Activated CD4-positive, alpha-beta memory T cell treated with anti-CD3 and anti-CD28 coated beads for 36 hours (primary cell): ENCODE measurements at places on chromosomes 4 and X. TPM values are rescaled to one million over a fixed set of nuclear protein-coding genes. Genes with fewer than 3 reads are reported as not detected.

GRCh38 chr4:130110189-130110588 lies 1014.2 kb downstream of the C4orf33 start:
- no peak for DNase-seq

GRCh38 chrX:53481816-53482465 lies 47.8 kb upstream of the HSD17B10 start:
- peak; percentile 50 for DNase-seq

- DNase-seq, result no peak
These were observed 13.0 kb upstream of the MCF2 start for GRCh38 chrX:139720979-139721378.

DNA sequence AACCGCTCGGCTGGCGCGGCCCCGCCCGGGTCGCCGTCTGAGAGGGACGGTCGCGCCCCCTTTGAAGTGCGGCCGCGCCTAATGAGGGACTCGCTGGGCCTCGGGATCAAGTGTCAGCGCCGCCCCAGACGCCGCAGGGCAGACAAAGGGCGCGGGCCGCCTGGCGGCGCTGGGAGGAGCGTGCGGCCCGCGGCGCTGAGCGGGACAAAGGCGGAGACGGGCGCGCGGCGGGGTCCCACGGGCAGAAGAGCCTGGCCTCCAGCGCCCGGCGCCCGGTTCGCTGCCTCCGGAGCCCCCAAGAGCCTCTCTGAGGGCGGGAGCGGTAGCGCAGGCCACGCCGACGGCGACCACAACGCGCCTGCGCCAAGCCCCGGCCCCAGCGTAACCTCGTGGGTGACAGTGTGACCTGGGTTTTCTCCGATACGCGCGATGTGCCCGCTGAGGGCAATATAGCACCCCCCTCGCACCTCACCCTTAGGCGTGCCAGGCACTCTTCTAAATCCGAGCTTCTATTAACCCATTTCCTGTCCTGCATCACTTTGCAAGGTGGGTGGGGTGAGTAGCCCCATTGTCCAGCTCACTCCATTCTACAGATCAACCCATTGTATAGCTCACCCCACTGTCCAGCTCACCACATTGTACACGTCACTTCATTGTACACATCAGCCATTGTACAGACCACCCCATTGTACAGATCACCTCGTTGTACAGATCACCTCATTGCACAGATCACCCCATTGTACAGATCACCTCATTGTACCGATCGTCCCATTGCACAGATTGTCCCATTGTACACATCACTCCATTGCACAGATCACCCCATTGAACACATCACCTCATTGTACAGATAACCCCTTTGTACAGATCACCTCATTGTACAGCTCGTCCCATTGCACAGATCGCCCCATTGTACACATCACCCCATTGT lies 33.7 kb upstream of the STX18 start:
- peak; percentile 65 for DNase-seq

DNA sequence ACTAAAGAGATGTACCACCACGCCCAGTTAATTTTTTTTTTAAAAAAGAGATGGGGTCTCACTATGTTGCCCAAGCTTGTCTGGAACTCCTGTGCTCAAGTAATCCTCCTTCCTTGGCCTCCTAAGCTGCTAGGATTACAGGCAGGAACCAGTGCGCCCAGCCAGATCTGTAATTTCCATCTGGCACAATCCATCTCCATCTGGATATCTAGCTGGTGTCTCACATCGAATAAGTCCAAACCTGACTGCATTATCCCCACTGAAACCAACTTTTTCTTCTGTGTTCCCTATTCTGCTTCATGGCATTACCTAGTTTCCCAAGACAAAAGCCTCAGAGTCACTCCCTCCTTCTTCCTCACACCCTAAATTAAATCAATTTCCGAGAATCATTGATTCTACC lies 125.8 kb upstream of the TEX13C start:
- DNase-seq, result no peak

- DNase-seq, result no peak
These were observed 155.7 kb downstream of the SNCA start for GRCh38 chr4:89681219-89681618.

DNA sequence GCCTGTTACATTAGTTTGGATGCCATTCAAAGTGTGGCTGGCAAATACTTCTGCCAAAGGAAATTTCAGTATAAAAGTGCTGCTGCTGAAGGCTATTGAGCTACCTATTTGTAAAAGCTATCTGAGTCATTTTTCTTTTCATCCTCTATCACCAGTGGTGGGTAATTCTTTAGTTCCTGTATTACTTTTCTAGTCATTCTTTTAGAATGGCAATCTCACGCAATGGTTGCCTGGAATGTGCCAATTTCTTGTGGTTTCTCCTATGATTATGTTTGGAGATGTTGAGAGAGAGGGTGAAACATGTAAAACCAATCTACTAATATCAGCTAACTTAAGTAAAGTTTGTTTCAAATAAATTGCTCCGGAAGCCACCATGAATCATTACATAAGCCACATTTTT lies 685.0 kb downstream of the RAPGEF2 start:
- no peak for DNase-seq

GRCh38 chr4:3732076-3733028 lies 33.8 kb upstream of the ADRA2C start:
- DNase-seq, result no peak

DNA sequence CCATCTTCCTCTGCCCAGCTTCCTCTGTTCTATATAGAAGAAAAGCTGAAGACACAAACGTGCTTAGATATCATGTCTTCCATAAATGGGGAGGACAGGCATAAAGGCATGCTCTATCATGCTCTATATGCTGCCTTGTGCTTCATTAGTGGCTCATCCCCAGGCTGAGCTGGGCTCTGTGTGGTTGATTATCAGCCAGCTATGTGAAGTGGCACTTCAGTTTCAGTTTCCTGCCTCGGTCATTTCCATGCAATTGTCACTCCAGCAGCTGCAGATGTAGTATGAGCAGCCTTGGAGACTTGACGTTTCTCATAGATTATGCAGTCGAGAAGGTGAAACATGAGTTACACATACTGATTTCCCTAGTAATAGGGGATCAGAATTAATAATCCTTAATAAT lies 106.2 kb downstream of the SYTL5 start:
- DNase-seq, result no peak

GRCh38 chr4:186724864-186725468 lies 1.3 kb upstream of the FAT1 start:
- DNase-seq, result no peak

- no peak for DNase-seq
These were observed 30.2 kb downstream of the ATP8A1 start for GRCh38 chr4:42626629-42627146.

- DNase-seq, result no peak
These were observed 918.7 kb downstream of the FAT4 start for GRCh38 chr4:126233483-126233882.

GRCh38 chrX:46447384-46447783 lies 97.8 kb downstream of the ZNF674 start:
- DNase-seq, result no peak

DNA sequence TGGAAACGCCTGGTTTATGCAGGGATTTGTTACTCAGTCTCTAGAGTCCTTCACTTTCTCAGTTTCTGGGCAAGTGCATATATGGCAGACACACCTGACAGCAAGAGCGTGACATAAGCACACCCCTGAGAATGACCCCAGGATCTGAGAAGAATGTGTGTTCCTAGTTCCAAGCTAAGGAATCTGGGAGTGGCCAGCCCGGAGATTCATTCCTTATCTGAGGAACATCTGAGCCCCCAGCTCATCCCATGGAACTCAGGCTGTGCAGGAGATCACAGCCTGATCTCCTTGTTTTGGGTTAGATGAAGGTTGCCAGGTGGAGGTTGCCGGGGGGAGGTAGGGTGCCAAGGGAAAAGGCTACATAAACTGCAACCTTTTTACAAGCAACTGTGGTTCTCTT lies 23.8 kb upstream of the KIAA0232 start:
- DNase-seq, result no peak

- DNase-seq, result no peak
These were observed 270.8 kb upstream of the FGF13 start for GRCh38 chrX:138982365-138982764.

DNA sequence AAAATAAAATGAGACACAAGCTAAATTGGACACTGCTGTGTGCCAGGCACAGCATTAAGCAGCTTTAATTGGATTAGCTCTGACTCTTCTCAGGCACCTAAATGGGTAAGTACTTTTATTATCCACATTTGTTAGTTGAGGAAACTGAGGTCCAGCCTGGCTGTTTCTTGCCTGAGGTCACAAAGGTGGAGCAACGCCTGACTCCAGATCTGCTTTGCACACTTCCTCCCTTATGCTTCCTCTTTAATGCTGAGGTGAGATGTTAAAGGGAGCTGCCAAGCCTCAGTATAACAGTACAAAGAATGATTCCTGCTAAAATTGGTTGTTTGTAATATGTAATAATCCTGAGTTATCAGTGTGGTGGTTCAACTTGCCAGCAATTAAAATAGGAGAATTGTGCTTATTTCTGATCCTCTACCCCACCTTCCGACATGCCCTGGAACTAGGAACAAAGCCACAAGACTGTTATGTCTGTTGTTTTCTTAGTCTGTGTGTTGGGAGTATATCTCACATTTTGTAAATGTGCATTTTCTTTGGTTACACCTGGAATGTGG lies 74.4 kb downstream of the AFF1 start:
- DNase-seq, result no peak

GRCh38 chrX:71212536-71212935 lies 10.5 kb upstream of the GJB1 start:
- DNase-seq, result no peak

DNA sequence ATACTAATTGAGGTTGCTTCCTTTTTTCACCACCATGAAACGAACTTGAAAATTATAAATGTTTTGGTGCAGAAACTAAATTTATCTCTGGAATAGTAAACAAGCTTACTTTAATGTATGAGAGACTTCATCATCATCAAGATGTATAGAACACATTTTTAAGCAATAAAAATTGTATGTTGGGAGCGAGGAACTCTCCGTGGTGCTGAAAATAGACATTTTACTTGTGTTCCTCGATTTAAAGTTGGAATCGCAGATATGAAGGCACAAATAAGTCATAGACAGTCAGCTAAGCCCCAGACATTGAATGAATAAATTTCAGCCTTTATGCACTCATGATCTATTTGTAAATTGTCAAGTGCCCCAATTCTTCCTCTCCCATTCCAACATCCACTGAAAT lies 310.7 kb downstream of the STK32B start:
- DNase-seq, result no peak

GRCh38 chrX:110125446-110126162 lies 122.7 kb downstream of the TMEM164 start:
- DNase-seq, result no peak

DNA sequence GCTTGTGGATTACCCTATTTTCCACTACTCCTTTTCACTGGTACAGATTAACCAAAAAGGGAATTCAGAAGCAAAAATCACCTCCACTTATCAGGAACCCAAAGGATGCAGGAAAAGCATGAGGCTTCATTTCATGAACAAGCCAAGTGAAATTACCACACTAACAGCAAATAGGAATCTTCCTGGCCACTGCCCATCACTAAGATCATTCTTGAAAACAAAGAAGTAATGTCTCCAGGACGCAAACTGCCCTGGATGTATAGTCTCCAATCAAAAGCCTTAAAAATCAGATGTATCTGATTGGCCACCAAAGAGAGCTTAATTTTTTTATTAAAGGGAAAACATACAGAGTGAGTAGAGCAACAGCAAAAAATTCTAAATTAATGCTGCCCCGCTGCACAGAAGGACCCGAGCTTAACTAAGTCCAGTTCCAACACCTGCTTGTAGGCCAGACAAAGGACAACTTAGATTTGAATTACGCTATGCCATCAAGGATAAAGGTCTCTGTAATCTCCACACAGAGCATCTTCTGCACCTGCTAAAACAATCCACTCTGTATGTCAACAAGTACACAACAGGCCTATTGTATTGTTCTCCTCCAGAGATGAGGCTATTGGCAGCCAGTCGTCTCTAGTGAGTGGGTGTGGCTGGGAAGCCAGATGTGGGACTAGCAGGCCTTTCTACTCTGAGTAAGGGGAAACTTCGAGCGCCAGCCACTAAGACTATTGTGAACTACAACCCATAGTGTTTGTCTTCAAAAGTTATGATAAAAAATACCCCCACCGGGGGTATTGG lies 12.4 kb downstream of the ZDHHC9 start:
- no peak for DNase-seq

GRCh38 chr4:77433418-77433733 lies 172.2 kb upstream of the CXCL13 start:
- peak; percentile 10 for DNase-seq

- DNase-seq, result no peak
These were observed 42.1 kb downstream of the TEX13B start for GRCh38 chrX:107940095-107940494.

DNA sequence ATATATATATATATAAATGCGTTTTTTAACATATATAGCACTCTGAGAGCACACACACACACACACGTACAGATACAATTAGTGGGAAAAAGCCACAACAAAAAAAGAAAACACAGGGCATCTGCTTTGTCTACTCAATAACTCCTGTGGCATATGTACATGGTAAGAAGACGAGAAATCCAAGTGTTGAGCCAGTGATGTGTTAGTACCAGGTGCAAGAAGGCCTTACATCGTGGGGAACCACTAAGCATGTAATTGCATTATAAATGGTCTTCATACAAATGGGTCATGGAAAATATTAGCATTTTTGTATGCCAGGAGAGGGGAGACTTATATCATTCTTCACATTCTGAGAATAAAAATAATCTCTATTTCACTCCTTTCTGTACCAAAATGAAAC lies 62.7 kb upstream of the FAM47B start:
- DNase-seq, result no peak

- no peak for DNase-seq
These were observed 55.4 kb downstream of the NOP14 start for GRCh38 chr4:2907706-2908293.

GRCh38 chr4:90537491-90537890 lies 410.3 kb downstream of the CCSER1 start:
- DNase-seq, result no peak

POU4F2 gene
- total RNA-seq, result not detected

PDGFRA gene
- not detected for total RNA-seq

SOX3 gene
- not detected for total RNA-seq

METAP1 gene
- total RNA-seq, result 61.1 TPM

TMEM35A gene
- total RNA-seq, result not detected

VCX3A gene
- total RNA-seq, result not detected

LINC00632 gene
- total RNA-seq, result 1.6 TPM

MAGIX gene
- 1.0 TPM for total RNA-seq

PHEX gene
- 3.2 TPM for total RNA-seq
